NCI-H774 (cell line): ENCODE measurements at places on chromosomes 7 and 10.
A peak's percentile ranks its signal among the peaks of the same experiment; 100 is the strongest.

DNA sequence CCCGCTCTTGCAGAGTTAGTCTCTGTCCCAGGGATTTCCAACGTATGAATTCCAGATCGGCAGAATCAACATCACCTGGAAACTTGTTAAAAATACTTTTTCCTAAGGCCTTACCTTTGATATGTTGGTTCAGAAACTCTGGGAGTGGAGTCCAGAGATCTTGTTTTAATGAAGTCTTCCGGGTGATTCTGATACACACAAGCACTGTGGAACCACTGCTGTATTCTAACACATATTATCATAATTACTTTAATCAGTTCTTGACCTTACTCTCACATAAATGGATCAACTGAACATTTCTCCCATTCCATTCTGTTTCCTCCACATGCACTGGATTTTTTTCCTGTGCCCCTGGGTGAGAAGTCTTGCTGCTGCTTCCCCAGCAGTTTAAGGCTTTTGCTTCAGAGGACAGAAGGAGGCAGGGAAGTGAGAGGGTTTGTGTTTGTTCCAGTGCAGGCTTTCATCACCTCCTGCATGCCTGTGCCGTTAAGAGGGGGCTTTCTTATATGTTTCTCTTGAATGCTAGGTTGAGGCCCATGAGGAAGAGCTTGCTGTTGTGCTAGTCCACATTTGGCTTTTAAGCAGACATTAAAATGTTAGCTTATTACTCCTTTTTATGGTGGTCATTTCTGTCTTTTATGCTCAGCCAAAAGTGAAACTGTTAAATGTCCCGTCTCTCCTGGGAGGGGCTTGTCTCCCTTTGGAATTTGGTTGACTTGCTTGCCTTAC is 32.4 kb downstream of the CCSER2 start:
- no peak for DNase-seq

GRCh38 chr10:23139677-23140076 is 44.3 kb downstream of the MSRB2 start:
- DNase-seq = no peak

GRCh38 chr10:75398692-75399460 is 2.7 kb downstream of the ZNF503 start:
- no peak for DNase-seq

GRCh38 chr10:44589181-44589943 is 204.5 kb upstream of the CXCL12 start:
- DNase-seq = no peak

- DNase-seq = peak; percentile 3
These were observed 14.4 kb upstream of the WBP1L start for GRCh38 chr10:102729029-102730026.

DNA sequence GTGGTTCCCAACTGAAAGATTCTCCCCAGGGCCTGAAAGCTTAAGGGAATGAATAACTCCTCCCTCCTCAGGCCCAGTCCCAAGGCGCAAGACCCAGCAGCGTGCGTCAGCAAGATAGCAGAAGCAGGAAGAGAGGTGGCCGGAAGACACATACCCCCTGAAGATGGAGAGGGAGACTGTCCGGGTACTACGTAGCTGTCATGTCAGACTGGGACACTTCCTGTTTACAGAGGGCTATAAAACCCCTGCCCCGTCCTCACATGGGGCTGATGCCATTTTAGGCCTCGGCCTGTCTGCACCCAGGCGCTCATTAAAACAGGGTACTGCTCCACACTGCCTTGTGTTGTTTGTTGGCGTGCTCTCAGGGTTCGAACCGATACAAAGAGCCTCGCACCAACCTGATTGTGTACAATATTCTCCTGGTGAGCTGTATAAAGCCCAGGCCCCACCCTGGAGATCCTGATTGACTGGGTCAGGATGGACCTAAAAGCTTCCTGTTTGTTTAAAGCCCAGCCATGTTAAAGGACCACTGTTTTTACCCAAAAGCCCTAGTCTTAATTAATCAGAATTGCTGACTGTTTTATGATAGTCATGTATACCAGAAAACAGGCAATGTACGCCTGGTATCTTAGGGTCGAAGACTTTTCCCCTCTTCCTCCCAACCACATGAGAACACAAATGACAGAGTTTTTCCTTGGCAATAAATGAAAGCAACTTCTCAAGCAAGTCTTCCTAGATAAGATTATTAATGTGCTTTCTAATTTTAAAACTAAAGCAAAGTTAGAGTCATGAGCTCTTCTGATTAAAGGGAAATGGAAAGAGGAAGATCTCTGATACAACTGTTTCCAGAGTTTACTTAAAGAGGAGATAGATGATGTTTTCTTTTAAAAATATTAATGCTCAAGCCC is 251.5 kb downstream of the DOCK4 start:
- no peak for DNase-seq

DNA sequence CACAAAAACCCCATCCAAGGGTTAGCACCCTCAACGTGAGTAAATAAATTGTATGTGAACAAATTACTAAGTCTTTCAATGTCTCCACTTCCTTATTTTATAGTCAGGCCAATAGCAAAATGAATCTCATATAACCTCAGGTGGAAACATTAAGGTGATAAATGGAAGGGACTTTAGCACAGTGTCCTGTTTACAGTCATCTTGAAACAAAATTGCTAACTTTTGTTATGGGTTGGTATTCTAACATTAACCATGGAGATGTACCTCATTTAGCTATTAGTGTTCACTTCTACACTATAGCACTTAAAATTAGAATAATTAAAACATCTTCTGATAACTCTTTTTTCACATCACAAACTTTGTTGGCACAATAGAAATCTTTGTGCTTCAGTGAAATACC is 255.8 kb upstream of the CNTNAP2 start:
- DNase-seq = no peak

GRCh38 chr10:60142736-60143135 is 236.4 kb upstream of the CCDC6 start:
- DNase-seq = no peak

- no peak for DNase-seq
These were observed 17.3 kb downstream of the DIP2C start for GRCh38 chr10:672203-672602.

DNA sequence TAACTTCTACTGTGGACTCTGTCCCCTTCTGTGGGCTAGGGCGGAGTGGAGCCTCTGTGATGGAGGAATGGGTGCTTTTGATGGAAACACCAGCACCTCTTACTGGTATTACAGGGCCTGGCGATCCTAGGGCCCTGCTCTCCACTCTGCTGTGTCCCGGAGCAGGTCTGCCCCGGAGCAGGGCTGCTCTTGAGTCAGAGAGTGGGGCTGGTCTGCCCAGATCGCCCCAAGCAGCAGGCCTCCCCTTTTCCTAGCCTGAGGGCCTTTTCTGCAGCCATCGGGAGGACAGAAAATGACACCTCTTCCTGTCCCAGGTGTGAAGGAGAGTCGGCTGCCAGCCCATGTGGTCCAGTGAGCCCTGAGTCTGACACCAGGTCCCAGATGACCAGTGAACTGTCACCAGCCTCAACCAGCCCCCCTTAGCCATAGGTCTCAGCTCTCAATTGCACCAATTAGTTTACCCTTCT is 1.4 kb downstream of the ZNF282 start:
- no peak for DNase-seq
